NCI-H2107 (cell line): ENCODE measurements at places on chromosomes 12 and 14.

DNA sequence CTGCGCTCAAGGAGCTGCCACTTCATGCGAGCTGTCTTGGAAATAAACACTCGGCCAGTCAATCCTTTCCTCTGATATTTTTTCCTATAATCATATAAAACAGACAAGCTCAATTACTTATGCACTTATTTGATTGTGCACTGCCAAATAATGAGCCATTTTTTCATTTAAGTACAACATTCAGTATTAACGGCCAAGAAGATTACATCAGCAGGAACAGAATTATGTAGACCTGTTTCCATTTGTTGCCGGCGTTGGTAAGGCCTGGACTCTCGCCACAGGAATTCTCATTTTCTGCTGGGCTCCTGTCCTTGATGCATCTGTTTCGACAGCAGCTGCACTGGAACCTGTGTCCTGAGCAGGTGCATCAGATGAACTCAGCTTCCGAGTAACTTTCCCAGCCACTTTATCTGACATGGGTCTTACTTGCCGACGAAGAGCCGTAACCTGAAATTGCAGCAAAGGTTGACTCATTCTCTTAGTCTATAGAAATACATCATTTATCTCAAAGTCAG lies 110.2 kb downstream of the KIF21A start:
- DNase-seq: no peak

- no peak for DNase-seq
Measured at GRCh38 chr12:28793581-28794151, 355.4 kb upstream of the FAR2 start.

- no peak for DNase-seq
Measured at GRCh38 chr14:53365486-53366130, 212.5 kb upstream of the DDHD1 start.

DNA sequence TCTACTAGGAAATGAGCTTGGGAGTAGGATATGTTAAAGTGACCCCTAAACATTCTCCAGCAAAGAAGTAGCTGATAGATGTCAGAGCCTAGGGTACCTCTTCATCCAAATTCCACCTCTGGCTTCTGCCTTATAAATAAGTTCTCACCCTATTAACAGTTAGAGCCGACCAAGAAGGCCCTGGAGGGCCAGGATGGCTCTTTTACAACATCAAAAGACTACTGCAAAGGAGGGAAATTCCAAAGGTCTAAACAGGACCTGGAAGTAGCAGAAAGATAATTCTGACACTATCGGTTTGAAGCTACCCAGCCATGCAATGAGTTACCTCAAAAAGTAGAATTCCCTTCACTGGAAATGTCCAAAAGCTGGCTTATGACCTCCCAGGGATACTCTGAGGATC lies 90.0 kb downstream of the PPM1H start:
- DNase-seq: no peak

DNA sequence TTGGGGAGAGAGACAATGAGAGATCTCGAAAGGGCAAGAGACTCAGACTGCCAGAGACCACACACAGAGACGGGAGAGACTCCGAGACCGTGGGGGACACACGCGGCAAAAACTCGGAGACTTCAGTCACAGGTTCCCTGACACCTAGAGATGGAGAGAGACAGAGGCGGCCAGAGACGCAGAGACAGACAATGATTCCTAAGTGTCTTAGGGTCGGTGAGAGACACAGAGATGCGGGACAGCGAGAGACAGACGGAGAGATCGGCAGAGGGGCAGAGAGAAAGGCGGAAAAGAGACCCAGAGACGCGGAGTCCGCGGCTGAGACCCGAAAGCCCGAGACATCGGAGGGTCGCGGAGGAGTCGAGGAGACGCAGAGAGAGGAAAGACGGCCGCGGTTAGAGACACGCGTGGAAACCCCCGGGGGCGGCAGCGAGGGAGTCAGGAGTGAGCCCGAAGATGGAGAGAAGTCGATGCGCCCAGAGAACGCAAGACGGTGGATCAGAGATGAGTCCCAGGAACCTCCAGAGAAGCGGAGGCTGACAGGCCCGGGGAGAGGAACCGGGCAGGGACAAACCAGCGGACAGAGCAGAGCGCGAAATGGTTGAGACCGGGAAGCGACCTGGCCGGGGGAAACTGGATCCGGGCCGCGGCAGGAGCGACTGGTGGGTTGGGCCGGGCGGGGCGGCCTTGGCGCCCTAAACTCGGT lies 7.8 kb downstream of the LHX5 start:
- DNase-seq: no peak

DNA sequence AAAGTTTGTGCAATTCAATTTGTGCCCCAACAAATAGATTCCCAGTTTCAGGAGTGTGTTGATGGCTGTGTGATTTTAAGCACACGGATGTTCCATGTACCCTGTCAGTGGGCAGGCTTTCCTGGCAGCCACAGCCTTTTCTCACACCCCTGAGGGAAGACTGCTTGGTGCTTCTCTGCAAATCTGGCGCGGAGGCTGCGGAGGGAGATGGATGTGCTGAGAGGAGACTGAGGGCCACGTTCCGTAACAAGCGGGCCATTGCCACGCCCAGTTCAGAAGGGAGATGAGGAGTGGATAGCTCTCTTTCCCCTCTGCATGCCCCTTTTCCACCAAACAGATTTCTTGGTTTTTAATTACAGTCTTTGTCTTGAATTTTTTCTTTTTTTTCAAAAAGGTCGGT lies 89.1 kb downstream of the BEGAIN start:
- peak; percentile 57 for DNase-seq

- DNase-seq: no peak
Measured at GRCh38 chr14:91870001-91870400, 2.7 kb upstream of the TC2N start.

DNA sequence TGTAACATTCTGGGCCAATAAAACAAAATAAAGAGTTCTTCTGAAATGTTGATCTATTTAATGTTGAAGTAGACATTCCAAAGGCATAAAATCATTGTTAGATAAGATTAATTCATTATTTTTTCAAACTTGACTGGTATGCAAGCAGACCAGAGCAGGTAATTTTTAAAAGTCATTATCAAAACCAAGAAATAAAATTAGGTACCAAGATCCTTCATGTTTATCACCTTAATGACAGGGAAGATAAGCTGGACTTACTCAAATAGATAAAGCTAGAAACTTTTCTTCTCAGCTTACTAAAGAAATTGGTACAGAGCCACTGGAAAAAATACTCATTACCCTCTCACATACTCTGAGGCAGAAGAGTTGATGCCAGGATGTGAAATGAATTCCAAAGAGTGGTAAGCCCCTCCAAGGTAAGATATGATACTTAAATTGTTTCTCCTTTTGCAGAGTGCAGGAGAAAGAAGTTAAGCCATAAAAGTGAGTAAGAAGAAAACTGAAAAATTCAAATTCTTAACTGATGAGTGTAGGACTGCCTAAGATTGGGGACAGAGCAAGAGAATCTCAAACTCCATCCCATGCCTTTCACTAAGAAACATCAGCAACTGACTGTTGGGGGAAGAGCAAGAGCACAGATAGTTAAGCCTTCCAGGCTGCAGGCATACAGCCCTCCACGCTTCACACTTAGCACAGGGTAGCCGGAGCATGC lies 111.9 kb downstream of the SLC41A2 start:
- no peak for DNase-seq

DNA sequence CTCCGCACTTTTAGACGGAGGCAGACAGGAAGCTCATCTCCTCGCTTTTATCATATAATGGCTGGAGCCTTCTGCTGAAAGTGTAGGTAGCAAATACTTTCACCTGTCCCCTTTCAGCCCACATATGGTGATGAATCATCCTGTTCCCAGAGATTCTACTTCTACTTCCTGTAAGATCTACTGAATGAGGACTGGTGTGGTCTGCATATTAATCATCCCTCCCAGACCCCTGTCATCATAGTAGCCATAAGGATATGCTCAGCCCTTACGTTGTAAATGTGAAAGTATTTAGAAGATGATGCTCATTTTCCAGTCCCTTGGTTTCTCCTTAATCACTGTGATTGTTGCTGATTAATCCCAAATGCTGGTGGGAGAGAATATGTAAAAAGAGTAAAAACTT lies 268.2 kb upstream of the GRIP1 start:
- no peak for DNase-seq
